ENCODE measurements at places on chromosomes 12 and 14. TPM values are rescaled to one million over a fixed set of nuclear protein-coding genes. Genes with fewer than 3 reads are reported as not detected.

- no peaks in the 10 kb centered on the region for H3K4me1 ChIP-seq
- no peaks in the 10 kb centered on the region for H3K27me3 ChIP-seq
- H3K27ac ChIP-seq: no peak overlapping the region
- DNase-seq: no peak
Measured at GRCh38 chr14:87052646-87053225, 940.2 kb downstream of the GALC start.

DNA sequence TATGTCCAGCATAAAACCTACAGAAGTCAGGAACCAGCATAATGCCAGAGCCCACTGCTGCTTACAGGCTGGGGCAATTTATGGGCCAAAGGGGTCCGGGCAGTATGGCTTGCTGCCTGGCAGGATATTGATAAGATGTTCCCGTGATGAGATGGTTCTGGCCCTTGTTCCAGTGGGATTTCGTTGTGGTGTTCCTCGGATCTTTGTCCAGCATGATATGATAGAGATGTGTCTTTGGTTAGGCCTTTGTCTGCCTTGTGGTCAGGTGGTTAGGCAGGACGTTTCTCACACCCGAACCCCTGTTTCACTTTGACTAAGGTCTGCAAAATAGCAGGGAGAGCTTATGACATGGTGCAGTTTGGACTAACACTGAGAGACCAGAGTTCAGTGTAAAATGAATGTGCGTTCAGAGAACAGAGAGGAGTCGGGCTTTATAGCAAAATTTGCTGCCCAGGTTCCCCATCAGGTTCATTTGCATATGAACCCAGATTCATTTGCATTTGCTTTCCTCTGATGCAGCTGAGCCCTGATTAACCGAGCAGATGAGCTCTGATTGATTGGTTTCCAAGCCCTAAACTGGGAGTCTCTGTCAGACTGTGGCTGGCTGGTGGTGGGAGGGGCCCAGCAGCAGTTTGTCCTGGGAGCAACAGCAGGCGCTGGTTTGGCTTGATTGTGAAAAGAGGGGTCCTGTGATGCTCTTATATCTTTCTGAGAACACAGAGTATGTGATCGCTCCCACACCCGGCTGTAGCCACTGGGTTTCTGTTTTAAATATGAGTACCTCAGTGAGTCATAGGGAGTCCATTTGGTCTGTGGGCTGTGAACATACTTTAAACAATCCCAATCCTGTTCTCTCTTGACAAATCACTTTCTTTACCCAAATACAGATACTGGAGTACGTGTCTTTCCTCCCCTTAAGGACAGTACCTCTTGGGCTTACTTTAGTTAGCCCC is 156.3 kb upstream of the PZP start:
- DNase-seq: peak; percentile 86
- H3K27me3 ChIP-seq: no peaks in the 10 kb centered on the region
- no peaks in the 10 kb centered on the region for H3K36me3 ChIP-seq
- peaks cover 14% of the 10 kb centered on the region for H3K4me1 ChIP-seq
- peak overlapping the region; percentile 52 for H3K4me3 ChIP-seq

- H3K27me3 ChIP-seq: no peaks in the 10 kb centered on the region
- H3K27ac ChIP-seq: no peak overlapping the region
- H3K4me3 ChIP-seq: no peak overlapping the region
- peaks cover 41% of the 10 kb centered on the region for H3K36me3 ChIP-seq
Measured at GRCh38 chr14:67749341-67750084, 47.8 kb downstream of the RDH12 start.

DNA sequence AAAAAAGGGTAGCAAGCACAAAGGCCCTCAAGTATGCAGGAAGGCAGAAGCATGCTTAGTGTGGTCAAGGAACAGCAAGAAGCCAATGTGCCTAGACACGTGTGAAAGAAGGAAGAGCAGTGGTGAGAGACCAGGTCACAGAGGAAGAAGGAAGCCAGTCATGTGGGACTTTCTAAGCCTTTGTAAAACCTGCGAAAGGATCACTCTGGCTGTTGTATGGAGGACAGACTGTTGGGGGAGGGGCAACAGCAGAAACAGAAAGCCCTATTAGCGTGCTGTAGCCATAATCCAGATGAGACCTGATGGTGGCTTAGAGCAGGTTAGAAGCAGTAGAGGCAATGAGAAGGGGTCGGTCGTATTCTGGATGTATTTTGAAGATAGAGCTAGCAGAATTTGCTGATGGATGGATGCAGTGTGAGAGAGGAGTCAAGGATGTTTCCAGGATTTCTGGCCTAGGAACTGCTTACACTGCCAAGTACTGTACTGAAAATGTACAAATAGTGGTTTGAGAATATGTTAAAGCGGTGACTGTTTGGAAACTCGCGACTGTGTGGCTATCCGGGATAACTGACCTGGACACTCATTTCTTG is 5.7 kb upstream of the MLF2 start:
- H3K36me3 ChIP-seq: no peaks in the 10 kb centered on the region
- no peak overlapping the region for H3K27ac ChIP-seq
- no peak for DNase-seq
- H3K27me3 ChIP-seq: no peaks in the 10 kb centered on the region
- H3K4me3 ChIP-seq: no peak overlapping the region
- H3K4me1 ChIP-seq: peaks cover 9% of the 10 kb centered on the region

DNA sequence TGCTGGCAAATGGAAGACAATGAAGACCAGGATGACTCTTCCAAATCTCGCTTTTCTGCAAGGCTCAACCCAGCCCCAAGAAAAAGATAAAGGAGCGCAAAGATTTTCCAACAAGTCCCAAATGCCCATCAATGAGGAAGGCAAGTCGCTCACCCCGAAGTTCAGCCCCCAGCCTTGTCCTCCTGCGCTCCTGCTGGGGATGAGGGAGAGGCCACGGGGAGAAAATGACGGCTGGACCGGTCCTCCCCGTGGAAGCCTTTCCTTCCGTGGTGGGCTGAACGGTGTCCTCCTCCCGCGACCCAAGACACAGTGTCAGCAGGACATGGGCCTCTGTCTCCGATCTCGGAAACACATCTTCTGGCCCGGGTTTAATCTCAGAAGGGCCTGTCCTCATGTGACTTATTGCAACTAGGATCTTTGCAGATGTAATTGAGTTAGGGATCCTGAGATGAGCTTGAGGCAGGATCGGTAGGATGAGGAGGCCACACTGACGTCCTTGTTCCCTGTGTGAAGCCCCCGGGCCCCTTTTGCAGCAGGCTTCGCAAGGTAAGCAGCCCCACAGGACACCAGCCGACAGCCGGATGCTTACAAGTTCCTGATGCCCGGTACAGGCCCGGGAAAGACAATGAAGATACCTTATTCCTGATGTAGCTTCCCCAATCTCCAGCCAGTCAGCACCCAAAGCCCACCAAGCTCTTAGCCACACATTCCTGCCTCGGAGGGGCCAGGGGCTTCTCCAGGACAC is 64.2 kb downstream of the GALNT9 start:
- no peaks in the 10 kb centered on the region for H3K36me3 ChIP-seq
- no peaks in the 10 kb centered on the region for H3K27me3 ChIP-seq
- no peak for DNase-seq
- H3K4me1 ChIP-seq: no peaks in the 10 kb centered on the region

GRCh38 chr12:93825501-93825888 is 148.3 kb downstream of the CRADD start:
- H3K27me3 ChIP-seq: no peaks in the 10 kb centered on the region
- no peak overlapping the region for H3K27ac ChIP-seq
- H3K36me3 ChIP-seq: no peaks in the 10 kb centered on the region
- DNase-seq: no peak
- H3K4me1 ChIP-seq: peaks cover 20% of the 10 kb centered on the region

GRCh38 chr12:32446316-32447119 is 47.2 kb downstream of the FGD4 start:
- H3K4me1 ChIP-seq: peaks cover 6% of the 10 kb centered on the region
- H3K27me3 ChIP-seq: no peaks in the 10 kb centered on the region
- H3K4me3 ChIP-seq: no peak overlapping the region

DNA sequence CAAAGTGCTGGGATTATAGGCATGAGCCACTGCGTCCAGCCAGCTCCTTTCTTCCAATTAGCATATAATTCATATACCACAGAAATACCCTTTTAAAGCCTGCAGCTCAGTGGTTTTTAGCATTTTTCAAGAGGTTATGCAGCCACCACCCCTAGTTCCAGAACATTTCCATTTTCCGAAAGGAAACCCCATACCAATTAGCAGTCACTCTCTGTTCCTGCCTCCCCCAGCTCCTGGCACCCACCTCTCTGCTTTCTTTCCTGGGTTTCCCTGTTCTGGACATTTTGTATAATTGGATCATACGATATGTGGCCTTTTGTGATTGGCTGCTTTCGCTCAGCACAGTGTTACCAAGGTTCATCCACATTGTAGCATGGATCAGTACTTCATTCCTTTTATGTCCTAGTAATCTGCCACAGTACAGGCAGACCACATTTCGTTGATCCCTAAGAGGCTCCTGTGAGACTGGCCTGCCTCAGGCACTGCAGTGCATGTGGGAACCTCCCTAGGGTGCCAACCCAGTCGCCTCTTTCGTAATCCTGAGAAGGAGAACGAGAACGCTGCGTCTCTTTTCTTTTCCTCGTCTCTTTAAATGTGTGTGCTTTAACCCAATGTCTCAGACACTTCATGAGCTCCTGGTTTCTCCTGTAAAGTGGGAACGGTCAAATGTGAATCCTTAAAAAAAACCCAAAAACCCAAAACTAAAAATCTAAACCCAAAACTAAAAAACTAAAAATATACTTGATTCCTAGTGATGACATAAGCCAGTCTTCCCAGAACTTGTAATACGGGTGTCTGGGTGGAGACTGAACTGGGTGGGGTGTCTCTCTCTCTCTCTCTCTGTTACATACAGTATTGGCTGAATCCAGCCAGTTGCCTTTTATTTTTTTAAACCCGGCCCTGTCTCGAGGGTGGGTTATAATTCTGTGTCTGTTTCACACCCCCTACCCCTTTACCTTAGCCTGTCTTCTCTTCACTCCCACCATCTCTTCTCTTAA is 14.7 kb downstream of the AACS start:
- peaks cover 11% of the 10 kb centered on the region for H3K36me3 ChIP-seq
- no peak for DNase-seq
- no peak overlapping the region for H3K4me3 ChIP-seq
- H3K27ac ChIP-seq: no peak overlapping the region

DNA sequence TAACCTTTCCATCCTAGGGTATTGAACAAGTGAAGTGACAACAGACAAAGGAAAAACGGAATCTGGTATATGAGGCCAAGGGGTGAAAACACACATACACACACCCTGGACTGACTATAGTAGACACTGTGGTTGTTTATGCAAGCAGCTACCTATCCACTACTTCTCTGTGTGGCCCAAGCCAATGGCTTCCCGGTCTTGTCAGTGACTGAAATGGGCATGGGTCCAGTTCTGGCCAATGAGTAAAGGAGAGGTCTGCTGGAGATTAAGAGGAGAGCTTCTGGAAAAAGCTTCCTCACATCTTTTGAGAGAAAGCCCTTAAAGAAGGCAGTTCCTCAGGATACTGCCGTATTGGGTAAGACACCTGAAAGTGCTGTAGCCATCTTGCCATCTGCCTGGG is 19.3 kb downstream of the MBIP start:
- no peak overlapping the region for H3K27ac ChIP-seq
- H3K36me3 ChIP-seq: peaks cover 30% of the 10 kb centered on the region
- no peak overlapping the region for H3K4me3 ChIP-seq
- DNase-seq: peak; percentile 8
- no peaks in the 10 kb centered on the region for H3K4me1 ChIP-seq
- H3K27me3 ChIP-seq: no peaks in the 10 kb centered on the region

DNA sequence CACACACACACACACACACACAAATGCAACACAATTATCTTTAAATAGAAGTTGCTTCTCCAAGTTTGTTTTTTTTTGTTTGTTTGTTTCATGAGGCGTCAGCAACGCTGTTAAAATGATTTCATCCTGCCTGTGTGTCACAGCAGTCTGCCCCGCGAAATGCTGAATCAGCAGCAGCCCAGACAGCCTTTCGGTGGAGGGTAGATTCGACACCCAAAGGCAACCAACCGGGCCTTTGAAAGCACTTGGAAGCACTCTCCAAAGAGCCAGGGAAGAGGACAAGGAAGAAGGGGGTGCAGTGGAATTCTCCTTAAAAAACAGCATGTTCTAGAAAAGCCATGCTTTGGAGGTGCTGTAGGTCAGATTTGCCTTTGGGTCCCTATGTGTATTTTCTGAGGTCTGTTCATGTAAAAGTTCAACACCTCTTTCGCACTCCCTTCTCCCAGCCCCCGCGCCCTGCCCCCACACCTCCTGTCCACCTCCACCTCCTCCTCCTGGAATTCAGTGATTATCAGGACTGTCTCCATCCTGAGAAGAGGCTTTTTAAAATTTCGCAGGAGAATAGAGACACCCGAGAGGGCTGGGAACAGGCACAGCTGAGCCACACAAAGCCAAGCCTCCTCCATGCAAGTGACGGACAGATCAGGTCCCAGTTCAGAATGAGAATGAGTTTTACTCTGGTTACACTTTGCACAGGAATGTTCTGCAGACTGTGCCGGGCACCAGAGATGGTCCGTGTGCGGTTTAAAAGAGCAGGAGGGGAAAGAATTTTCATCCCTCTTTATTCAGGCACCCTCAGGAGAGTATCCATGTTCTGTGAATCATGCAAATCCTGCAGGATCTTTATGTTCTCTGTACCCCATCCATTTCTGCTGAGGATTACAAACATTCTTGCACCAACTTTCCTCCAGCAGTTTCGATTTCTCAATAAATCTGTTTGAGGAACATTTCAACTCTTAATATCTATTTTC is 177.9 kb downstream of the ETV6 start:
- H3K4me3 ChIP-seq: no peak overlapping the region
- peaks cover 4% of the 10 kb centered on the region for H3K36me3 ChIP-seq
- peaks cover 31% of the 10 kb centered on the region for H3K4me1 ChIP-seq
- no peak overlapping the region for H3K27ac ChIP-seq

DNA sequence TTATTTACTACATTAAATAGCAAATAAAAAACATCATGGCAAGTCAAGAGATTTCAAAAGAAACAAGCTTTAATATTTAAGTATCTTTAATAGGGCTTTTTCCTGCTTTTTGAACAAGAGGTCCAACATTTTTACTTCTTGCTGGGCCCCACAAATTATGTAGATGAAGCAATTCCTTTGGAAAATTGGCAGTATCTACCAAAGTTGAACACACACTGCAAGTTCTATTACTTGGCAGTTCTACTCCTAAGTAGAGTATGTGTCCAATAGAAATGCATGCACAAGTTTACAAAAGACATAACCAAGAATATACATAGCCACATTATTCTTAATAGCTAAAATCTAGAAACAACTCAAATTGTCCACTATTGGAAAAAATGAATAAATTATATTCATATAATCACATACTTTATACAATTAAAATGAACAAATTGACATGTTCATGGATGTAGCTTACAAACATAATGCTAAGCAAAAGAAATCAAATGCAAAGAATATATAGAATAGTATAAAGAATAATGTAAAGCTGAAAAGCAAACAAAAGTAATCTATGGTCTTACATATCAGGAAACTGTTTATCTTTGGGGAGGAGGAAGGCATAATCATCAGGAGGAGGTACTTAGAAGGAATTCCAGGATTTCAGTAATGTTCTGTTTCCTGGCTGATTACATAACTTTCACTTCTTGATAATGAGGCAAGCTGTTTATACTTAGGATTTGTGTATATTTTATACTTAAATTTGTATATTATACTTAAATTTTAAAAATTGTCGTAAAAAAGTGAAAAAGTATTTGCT is 6.5 kb upstream of the TMBIM4 start:
- H3K4me1 ChIP-seq: no peaks in the 10 kb centered on the region
- no peaks in the 10 kb centered on the region for H3K36me3 ChIP-seq
- peaks cover 10% of the 10 kb centered on the region for H3K27me3 ChIP-seq
- H3K27ac ChIP-seq: no peak overlapping the region
- DNase-seq: no peak

CLEC6A gene
- not detected for total RNA-seq

SLC6A15 gene
- 14.0 TPM for total RNA-seq

OR10AD1 gene
- total RNA-seq: not detected

SRRM4 gene
- total RNA-seq: 0.46 TPM

GPX2 gene
- not detected for total RNA-seq

LHX5 gene
- total RNA-seq: not detected

CLEC14A gene
- total RNA-seq: not detected

NGB gene
- total RNA-seq: not detected

ANKRD33 gene
- not detected for total RNA-seq

Measured in astrocyte (in vitro differentiated cells and primary cell).